ENCODE measurements at places on chromosomes 1 and 21.

- no peak for DNase-seq
Measured at GRCh38 chr1:149846593-149847466, 52.5 kb upstream of the BOLA1 start.

GRCh38 chr1:119978018-119978505 is 81.7 kb upstream of the ADAM30 start:
- DNase-seq: no peak

DNA sequence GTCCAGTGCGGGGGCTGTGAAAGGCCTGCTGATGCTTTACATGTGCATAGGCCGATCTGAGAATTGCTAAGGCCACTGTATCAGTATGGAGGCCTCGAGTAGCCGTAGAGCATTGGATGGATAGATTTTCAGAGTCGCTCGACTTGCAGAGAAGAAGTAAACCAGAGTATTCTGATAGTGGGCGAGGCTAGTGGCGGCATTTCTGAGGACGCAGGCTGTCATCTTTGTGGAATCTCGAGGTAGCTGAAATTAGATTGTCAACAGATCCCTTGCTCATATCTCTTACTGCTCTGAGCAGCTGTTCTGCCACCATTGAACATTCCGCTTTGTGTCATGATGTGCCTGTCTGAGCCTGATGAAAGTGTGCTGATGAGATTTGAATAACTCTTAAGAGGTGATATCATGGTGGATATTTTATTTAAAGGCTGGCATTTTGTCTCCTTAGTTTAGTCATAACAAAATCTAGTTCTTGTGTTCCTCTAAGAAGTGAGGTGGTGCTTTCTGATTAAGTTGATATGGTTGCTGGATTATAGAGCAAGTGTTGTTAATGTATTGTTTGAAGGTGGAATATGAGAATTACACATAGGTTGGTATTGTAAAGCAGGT is 1.5 kb downstream of the KIF1B start:
- peak; percentile 34 for DNase-seq

DNA sequence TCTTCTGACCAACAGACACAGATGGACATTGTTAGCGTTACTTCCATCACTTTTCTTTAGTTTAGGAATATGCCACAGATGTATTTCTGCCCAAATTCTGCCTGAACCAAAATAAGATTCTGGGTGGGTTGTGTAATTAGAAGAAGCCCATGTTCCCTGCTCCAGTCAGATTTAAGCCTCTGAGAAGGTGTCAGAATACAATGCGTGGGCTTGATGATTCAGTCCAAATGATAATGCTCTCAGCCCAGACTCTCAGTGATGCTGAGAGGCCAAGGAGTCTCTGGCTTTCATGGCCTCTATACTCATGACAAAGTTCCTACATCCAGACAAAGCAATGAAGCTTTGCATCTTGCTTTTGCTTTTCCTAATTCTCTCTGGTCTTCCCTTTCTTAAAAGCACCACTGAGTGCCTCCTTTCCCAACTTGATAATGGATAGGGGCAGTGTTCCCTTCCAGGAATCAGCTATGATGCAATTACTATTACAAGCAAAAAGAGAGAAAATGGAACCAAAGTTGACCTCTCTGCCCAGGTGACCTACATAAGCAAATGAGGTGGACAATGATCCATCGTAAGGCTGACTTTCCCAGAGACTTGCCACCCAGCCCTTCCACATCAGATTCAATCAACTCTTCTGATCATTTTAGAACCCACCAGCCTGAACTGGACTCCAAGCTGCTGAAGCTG is 8.8 kb downstream of the SEC16B start:
- no peak for DNase-seq

DNA sequence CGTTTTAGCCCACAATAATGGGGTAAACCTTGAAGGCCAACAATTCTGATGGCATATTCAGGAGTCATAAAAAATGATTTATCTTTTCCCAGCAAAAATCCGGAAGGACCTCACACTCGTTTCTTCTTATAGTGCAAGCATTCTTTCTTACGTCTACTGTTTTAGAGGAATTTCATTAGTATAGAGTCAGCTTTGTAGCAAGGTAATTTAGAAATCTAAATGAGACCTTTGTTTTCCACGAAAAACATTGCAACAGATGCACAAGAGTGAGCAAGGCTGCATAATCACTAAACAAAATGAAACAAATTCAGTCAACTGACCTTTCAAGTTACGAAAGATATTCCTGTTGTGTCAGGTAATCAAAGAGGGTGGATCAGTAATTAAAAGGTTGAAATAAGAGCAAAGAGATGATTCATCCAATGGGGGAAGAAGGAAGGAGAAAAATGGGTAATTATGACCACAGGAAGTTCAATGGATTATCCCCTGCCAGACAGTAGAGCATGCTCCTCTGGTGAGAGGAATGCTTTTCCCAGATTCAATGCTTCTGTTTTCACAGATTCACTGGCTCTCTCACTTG is 560 bp upstream of the CSDE1 start:
- DNase-seq: no peak

DNA sequence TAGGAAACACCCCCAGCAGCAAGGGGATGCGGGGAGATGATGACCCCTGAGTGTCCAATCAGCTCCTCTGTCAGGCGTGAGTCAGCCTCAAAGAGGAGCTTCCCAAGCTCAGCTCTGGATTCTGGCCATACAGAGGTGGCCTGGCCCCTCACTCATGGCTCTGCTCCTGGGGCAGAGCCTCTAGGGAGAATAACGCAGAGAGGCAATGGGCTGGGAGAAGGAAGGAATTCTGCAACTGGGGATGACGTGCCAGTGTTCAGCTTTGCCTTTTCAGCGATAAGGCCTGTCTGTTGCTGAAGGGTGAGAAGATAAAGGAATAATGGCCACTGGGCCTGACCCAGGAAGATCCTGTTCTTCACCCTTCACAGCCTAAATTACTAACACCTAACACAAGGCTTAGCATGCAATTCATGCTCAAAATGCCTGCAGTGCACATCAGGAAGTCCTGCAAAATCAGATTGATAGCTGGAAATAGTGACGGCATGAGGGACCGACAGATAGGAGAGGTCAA is 92.2 kb downstream of the TBX19 start:
- peak; percentile 33 for DNase-seq

DNA sequence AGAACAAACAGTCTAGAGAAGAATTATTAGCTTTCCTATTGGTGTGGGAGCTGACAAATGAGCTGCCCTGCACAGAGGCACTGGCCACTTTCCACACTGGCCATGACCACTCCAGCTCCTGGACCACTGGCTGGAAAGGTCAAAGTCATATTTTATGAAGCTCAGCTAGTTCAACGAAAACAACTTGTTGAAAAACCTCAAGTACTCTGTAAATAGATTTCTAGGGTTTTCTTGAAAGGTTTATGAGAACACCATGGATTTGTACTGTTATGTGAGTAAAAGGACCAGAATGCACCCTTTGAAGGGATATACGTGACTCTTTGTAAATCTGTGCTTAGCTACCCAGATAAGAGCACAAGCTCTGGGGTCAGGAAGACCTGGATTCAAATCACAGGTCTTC is 54.5 kb upstream of the FGGY start:
- no peak for DNase-seq

DNA sequence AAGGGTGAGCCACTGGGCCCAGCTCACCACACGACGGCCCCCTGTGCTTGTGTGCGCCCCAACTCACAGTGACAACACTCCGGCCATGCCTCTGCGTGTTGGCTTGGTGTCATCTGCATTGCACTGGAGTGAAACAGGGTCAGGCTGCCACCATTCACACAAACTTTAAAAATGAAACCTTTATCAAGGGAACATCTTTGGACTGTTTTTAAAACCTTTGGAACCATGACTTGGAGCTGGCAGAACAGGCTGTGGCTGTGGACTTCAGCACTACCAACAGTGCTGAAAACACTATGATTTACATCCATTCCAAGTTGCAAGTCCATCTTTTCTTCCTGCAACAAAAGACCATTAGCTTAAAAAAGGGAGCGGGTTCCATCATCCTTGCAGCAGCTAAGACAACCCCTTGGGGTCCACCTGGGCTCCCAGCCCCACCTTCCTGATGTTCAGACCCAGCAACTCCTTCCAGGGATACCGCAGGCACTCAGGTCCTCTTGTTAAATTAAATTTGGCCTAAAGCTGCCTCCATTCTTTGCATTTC is 25.6 kb downstream of the POFUT2 start:
- no peak for DNase-seq

DNA sequence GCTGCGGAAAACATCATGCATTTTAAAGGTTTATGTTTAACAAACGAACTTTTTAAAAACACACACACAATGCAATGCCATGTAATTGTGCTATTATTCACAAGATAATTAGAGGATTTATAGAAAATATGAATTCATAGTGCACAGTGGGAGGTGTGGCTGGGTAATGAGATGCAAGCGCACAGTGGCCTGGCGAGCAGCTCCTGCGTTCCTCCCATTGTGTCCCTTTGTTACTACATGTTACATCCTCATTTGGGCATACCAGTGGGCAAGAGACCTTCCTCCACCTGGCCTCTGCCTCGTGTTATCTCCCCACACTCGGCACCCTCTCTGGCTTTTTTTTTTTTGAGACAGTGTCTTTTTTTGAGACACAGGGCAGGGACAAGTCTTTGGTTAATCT is 30.0 kb upstream of the TENT5B start:
- no peak for DNase-seq
